ENCODE measurements at places on chromosomes 16 and 17.

- peak; percentile 68 for DNase-seq
Measured at GRCh38 chr17:35799942-35800341, 4.5 kb upstream of the MMP28 start.

GRCh38 chr17:46940692-46941404 is 17.9 kb downstream of the GOSR2 start:
- DNase-seq: peak; percentile 32

DNA sequence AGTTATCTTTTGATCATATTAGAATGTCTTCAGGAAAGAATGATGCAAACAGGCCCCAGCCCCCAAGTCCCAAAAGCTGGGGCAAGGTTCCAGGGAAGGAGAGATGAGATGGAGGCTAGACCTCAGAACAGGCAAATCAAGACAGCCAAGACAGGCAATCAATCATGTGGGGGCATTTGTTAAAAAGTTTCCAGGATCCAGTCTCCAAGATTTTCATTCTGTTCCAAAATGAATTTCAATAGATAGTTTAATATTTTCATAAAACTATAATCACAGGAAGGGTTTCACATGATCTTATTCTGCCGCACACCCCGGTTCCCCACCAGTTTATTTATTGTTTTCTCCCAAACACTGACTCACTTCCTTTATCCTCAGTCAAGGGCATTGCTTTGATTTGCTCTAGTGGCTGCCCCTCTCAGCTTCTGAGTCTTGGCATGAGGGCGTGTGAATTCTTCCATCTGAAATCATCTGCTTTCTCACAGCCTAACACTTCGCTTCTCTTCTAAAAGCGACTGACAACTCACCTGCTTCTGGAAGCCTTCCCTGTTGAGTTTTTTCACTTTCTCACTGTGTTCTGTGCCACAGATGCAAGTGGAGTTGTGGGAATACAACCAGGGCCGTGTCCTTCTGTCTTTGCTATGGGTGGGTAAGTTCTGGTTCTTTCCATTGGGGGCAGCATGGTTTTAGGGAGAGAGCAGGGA is 12.2 kb upstream of the TERF2 start:
- no peak for DNase-seq

- no peak for DNase-seq
Measured at GRCh38 chr17:73301369-73301768, 10.4 kb downstream of the CDC42EP4 start.

GRCh38 chr16:15979801-15980200 is 30.4 kb downstream of the ABCC1 start:
- no peak for DNase-seq

GRCh38 chr16:85495823-85496538 is 117.1 kb upstream of the GSE1 start:
- DNase-seq: no peak

DNA sequence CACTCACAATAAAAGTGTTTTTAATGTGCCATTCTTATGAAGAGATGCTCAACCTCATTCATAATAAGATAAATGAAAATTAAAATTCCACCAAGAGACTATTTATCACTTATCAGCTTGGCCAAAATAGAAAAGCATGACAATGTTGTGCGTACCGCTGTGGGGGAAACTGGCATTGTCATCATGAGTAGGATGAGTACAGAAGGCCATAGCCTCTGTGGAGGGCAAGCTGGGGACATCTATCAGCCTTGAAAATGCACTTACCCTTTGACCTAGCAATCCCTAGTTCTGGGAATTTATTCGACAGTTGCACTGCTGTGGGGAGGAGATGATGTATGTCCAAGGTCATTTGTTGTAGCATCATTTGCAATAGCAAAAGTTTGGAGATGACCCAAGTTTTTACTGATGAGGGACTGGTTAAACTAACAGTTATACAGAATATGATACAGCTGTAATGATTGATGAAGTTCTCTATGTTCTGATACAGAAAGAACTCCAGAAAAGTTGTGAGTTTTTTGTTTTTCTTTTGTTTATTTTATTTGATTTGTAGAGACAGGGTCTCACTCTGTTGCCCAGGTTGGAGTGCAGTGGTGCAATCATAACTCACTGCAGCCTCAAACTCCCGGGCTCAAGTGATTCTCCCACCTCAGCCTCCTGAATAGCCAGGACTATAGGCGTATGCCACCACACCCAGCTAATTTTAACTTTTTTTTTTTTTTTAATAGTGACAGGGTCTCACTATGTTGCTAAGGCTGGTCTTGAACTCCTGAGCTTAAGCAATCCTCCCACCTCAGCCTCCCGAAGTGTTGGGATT is 13.7 kb upstream of the PRKCB start:
- DNase-seq: no peak

DNA sequence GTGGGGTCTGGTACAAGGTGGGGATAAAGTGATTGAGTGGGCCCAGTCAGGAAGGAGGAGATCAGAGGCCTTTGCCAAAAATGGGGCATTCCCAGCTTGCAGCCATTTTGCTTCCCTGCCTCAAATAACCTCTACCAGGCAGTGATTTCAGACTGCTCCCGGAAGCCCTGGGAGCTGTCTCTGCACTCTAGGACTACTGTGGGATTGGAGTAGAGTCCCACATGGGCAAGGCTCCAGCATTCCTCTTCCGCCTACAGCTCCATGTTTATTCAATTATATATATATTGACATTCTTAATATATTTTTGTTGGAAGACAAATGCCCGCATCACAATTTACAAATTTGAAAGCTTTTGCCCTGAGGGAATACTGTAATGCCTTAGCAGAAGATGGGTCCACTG is 13.5 kb downstream of the SUPT6H start:
- DNase-seq: no peak

DNA sequence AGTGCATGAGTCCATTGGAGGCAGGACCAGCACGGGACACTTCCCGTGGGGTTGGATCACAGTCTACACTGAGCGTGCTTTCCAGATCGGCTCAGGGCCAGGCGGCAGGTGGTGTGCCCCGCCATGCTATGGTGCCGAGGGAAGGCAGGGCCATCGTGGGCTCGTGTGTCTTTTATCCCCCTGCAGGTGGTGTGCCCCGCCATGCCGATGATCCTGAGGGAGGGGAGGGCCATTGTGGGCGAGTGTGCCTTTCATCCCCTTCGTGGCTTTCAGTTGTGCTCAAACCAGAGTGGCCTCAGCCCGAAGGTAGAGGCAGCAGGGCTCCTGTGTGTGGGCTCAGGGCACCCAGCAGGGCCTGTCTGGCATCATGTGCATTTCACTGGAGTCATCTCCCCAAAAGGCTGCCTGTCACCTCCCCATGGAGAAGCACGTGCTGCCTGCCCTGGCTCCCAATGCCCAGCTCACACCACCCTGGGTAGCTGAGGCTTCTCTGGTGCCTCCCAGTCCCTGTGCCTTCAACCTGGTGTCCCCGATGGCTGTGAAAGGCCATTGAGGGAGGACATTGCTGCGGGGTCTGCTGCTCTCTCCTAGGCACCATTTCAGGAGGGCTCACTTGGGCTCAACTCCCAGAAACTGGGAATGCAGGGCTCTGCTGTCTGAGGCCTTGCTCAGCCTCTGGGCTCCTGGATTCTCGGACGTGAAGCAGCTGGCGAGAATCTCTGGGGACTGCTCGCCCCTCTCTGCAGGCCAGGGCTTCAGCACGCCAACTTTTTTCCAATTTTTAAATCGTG is 207.6 kb downstream of the NPIPB11 start:
- no peak for DNase-seq

- DNase-seq: no peak
Measured at GRCh38 chr16:70476272-70477020, 22.1 kb downstream of the FCSK start.

GRCh38 chr17:51472670-51473205 is 212.4 kb downstream of the UTP18 start:
- no peak for DNase-seq

DNA sequence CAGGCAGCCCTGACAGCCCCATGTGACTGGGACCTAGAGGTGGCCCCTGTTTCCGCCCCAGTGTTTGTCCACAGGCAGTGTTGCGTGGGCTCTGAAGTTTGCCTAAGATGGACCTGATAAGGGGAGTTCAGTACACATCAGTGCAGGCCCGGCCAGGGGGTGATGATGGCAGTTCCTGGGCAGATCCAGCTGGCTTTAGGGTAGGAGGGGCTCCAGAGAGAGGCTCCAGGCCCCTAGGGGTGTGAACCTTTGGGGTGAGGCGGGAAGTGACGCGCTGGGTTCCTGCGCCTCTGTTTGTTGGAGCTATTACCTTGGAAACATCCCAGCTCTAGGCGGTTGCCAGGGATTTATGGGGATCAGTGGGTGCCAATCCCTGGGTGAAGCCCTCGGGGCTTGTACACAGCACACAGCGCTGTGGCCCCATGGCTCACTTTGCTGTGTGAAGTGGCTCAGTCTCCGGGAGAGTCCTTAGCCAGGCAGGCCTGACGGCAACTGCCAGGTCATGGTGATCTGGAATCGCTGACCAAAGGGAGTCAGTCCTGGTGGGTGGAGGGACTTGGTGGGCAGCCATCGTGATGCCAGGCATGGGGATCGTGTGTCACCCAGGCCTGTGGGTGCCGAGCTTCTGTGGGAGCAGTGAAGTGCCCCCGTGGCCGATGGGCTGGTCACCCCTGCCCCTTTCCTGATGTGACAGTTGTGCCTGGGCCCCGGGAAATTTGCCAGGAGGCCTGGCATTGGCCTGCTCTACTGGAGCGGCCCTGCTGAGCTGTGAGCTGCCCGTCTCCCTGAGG is 146.1 kb downstream of the SEC14L1 start:
- peak; percentile 57 for DNase-seq

DNA sequence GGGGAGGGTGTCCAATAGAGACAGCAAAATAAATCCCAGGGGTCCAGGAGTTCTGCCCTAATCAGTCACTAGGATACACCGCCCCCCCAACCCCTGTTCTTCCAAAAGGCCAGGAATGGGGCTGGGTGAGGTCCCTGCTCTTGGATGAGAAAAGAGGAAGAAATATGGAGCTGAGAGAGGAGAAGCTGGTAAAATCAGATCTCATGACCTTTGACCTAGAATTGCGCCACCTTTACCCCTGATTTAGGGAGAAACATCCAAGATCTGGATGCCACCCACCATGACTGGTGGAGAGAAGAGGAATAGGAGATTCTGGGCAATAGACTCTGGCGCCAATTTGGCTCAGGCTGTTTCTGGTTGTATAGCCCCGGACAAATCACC is 707 bp upstream of the CACNB1 start:
- DNase-seq: no peak

DNA sequence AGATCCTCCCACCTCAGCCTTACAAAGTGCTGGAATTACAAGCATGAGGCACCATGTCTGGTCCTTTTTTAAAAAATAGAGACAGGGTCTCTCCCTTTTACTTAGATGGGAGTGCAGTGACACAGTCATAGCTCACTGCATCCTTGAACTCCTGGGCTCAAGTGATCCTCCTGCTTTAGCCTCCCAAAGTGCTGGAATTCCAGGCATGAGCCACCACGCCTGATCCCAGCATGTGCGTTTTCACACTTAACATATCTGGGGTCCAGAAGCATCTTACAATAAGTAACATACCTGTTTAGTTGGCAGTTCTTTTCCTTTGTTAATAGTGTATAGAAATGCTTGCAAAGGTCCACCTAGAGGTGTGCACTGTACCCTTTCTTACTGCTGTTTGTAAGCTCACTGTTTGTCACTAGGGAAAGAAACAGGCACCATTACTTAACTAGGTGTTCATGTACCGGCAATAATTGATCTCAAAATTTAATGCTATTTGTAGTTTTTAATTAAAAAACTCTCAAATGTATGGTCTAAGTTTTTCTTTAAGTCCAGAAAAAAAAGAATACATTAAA is 221.7 kb downstream of the RPTOR start:
- no peak for DNase-seq

GRCh38 chr16:74469946-74470478 is 48.7 kb upstream of the CLEC18B start:
- no peak for DNase-seq

DNA sequence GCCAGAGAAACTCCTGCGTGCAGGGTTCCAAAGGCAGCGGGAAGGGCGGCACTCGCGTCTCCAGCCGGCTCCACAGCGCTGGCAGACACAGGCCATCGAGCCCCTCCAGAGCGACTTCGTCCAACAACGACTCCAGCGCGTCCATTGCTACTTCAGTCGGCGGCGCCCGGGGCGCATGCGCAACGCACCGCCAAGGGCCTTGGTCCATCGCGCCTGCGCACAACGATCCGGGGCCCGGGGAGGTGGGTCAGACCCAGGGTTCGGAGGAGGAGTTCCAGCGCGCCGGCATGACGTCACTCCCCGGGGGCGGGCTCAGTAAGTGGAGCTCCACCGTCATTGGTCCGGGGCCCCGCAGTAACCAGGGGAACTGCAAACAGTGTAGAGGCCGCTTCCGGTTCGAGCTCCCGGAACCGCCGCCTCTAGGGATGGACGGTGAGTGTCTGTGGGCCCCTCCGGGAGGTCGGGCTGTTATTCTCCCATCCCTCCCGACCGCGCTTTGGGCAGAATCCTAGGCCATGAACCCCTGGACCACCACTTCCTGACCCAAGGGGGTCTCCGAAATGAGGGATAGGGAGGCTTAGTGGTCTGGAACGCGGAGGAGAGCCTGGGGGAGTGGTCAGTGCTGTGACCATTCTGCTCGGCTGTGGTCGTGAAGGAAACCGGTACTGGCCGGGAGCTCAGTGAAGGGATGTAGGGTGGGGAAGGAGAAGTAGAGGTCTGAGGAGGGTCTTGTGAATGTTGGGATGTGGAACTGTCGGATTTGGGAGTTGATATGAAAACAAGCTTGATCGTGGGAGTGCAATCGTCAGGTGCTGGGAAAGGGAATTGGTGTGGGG is at the start of the genes GTF3C1 and KATNIP:
Gene GTF3C1 (minus strand): TSS at position 168 of the 836 bp plus-strand sequence. CDS start 23 bp downstream, at position 145.
Gene KATNIP (plus strand): TSS at position 399 of the 836 bp plus-strand sequence. CDS start 27 bp downstream, at position 426.
- peak; percentile 97 for DNase-seq

- no peak for DNase-seq
Measured at GRCh38 chr17:72665852-72666851, 426.3 kb downstream of the SLC39A11 start.

DNA sequence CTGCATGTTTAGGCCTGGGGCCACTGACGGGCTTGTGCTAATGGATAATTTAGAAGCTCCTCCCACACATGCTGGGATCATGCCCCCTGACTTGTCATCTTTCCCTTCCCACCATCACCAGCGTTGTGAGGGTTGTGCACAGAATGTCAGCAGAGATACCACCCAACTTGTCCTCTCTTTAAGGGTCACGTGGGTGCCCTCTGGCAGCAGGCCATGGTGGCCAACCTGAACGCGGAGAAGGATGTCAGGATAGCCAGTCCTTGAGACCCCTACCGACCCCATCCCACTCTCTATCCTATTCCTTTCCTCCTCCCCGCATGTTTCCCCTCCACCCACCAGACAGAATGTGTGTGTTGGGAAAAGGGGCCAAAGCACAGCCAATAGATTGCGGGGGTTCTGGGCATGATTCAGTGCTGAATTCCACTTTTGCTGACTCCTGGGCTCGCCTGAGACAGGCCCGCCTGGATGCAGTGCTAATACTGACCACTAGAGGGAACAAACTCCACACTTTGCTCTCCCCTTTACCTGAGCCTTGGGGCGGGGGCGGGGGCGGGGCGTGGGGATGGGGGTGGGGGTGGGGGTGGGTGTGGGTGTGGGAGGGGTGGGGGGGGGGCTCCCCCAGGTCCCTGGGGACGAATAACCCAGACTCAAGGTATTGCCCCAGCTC is at the start of gene GH2:
Gene GH2 (minus strand): TSS at position 10 of the 667 bp plus-strand sequence. CDS start 143 bp downstream, outside the sequence.
- DNase-seq: no peak
